Kasumi-1 (cell line): ENCODE measurements at places on chromosomes 11 and 22.
A peak's percentile ranks its signal among the peaks of the same experiment; 100 is the strongest.

GRCh38 chr11:56885177-56885576, 103.5 kb upstream of the OR5AK2 start:
- DNase-seq = no peak

- DNase-seq = no peak
Observed at GRCh38 chr11:67673358-67673757, 1.1 kb downstream of the ALDH3B2 start.

DNA sequence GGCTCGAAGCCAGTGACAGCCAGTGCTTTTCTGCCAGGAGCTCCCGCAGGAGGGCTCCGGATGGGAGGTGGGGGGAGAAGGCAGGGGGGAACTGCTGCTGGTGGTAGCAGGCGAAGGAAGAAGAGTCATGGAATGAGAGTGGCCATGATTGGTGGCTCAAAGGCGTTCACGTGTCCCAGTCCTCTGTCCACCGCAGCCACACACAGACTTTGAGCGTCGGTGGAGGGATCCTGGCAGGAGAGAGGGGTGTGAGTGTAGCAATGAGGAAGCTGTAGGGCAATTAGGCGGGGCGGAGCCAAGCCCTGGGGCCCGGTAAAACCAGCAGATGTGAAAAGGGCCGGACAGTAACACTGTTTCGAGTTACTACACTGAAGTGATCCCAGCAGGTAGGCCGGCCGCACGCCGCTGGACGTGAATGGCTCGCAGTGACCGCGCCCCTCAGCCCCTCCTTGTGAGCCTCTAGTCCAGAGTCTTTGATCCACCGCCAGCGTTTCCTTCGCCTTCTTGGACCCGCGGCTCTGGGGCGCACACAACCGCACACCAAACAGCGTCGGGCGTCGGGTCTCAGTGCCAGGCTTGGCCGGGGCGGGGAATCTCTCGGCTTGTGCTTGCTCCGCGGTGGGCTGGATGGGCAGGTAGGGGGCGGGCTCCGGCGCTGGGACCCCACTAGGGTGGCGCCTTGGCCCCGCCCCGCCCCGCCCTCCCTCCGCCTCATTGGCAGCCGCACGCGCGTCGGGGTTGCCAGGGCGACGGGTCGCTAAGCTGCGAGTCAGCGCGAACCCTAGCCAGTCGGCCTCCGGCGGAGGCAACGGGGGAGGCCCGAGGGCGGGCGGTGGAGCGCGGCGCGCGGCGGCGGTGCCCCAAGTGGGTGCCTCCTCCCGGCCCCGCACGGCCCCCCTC, at the start of gene LRRC10B:
Gene LRRC10B (plus strand): TSS at position 788 of the 900 bp plus-strand sequence. CDS start 250 bp downstream, outside the sequence.
- DNase-seq = peak; percentile 15

GRCh38 chr11:14898906-14899305, 6.9 kb upstream of the CYP2R1 start:
- no peak for DNase-seq

GRCh38 chr11:26792941-26793340, 71.1 kb upstream of the SLC5A12 start:
- DNase-seq = no peak

DNA sequence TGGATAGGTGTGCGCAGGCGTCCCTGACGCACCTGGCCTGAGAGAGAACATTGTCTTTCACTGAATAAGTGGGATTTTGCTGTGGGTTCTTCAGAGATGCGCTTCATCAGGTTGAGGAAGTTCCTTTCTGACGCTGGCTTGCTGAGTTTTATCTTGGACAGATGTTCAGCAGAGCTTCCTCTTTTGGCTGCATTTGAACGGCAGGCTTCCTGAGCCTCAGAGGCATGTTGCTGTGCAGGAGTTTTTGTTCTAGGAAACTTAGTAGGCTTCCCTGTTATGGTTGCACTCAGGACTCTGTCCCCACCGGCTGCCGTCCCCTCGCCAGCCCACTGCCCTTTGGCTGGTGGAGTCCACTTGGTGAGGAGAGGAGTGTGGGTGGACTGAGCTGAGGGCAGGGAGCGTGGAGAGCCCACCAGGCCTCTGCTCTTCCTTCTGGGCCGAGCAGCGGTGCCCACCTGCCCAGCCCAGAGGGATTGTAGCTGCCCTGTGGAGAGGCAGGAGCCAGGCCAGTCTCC, 17.2 kb downstream of the FRMD8 start:
- DNase-seq = peak; percentile 97

DNA sequence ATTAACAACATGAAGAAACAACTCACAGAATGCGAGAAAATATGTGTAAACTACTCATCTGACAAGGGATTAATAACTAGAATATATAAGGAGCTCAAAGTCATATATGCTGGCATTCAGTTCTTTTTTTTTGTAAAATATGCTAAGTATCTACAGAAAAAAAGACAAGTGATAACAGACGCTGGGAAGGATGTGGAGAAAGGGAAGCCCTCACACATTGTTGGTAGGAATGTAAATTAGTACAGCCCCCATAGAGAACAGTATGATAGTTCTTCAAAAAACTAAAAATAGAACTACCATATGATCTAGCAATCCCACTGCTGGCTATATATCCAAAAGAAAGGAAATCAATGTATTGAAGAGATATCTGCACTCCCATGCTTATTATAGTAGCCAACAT, 13.8 kb downstream of the GAB2 start:
- DNase-seq = no peak

- no peak for DNase-seq
Observed at GRCh38 chr22:19598054-19598855, 74.0 kb upstream of the CLDN5 start.

DNA sequence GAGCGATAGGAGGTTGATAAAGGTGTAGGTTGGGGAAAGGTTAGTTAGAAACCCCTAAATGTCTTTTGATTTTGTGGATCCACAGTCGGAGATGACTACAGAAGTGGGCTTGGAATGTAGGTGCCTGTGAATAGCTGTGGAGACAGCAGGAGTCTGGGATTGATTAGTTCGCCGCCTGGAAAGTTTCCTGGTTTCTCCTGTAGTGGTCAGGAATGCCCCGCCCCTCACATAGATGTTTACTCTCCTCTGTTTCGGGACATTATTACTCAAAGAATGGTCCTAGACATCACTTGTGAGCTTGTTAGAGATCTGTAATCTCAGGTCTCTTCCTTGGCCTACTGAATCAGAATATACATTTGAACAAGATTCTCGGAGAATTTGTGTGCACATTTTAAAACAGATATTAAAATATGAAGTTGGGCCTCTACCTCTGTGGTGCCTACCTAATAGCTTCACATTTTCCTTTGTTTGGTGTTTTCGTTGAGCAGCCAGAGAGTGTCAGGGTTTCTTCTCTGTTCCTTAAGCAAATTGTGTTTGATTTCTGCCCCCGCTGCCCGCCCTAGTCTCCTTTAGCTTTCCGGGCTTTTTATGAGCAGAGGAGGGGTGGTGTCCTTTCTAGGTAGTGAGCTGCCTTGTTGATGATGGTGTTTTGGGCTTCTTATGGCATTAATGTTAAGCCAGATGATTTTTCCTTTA, 89.4 kb downstream of the PPP6R3 start:
- no peak for DNase-seq

GRCh38 chr11:134724106-134724778, 312.2 kb upstream of the B3GAT1 start:
- no peak for DNase-seq

DNA sequence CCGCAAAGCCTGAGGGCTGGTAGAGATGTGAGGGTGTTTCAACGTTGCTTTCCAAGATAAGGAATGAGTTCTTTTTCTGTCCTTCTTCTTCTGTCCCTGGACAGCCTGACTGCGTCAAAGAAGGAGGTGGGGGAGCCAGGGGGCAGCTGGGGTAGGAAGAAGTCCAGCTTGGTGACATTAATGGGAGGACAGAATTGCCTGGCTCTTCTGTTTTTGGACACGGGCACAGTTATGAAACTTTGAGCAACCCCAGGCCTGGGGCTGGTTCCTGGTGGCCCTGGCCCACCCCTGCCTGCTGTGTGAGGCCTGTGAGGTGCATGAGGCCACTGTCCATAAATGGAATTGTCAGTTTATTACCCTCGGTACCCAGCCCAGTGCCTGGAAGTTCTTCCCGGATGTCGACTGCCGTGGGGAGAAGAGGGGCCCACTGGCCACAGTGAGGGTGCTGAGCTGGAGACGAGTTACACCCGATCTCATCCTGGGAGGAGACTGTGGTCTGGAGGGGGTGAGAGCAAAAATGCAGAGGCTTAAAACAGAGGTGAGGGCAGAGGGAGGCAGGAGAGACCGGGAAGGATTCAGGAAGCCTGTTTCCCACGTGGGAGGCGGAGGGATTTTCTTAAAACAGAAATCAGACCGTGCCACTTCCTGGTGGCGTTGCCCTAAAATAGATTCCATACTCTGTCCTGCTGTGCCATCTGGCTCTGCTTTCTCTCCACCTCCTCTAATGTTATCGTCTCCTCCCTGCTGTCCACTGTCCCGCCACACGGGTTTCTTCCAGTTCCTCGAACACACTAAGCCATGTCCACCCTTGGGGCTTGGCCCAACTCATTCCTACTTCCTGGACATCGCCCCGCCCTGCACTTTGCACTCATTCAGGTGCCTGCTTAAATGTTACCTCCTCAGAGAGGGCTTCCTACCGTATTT, 59.7 kb upstream of the RASD2 start:
- DNase-seq = peak; percentile 21

- no peak for DNase-seq
Observed at GRCh38 chr11:112539741-112540140, 279.1 kb upstream of the PLET1 start.

DNA sequence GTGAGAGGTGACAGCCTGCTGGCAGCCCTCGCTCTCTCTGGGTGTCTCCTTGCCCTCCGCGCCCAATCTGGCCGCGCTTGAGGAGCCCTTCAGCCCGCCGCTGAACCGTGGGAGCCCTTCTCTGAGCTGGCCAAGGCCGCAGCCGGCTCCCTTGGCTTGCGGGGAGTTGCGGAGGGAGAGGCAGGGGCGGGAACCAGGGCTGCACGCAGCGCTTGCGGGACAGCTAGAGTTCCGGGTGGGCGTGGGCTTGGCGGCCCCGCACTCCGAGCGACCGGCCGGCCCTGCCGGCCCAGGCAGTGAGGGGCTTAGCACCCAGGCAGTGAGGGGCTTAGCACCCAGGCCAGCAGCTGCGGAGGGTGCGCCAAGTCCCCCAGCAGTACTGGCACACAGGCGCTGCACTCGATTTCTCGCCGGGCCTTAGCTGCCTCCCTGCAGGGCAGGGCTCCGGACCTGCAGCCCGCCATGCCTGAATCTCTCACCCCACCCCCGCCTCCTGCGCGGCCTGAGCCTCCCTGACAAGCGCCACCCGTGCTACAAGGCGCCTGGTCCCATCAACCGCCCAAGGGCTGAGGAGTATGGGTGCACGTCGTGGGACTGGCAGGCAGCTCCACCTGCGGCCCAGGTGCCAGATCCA, 1526.1 kb downstream of the FAM181B start:
- DNase-seq = no peak

- DNase-seq = no peak
Observed at GRCh38 chr11:47595029-47595428, 818 bp upstream of the C1QTNF4 start.
